LHCN-M2 (cell line): ENCODE measurements at places on chromosomes 3 and 15. TPM values are rescaled to one million over a fixed set of nuclear protein-coding genes. Genes with fewer than 3 reads are reported as not detected.

Gene GOLGA8H
- 0.40 and 0.77 TPM in 2 replicates for total RNA-seq

Gene EHD4
- total RNA-seq = 19.8 and 20.6 TPM in 2 replicates

Gene IL5RA
- not detected in 2 replicates for total RNA-seq

Gene SLC9C1
- total RNA-seq = not detected in 2 replicates

Gene MYLK
- 62.7 and 75.9 TPM in 2 replicates for total RNA-seq

Gene A4GNT
- total RNA-seq = not detected in 2 replicates

Gene GCSAM
- not detected in 2 replicates for total RNA-seq

Gene CCR1
- total RNA-seq = 0.19 and 0.46 TPM in 2 replicates

Gene ABI3BP
- 20.5 and 31.9 TPM in 2 replicates for total RNA-seq

Gene PPM1M
- 16.0 and 22.3 TPM in 2 replicates for total RNA-seq

Gene KLHL40
- 0.06 TPM in 1 of 2 replicates, not detected in the other for total RNA-seq

Gene UNC13C
- 0.06 and 0.11 TPM in 2 replicates for total RNA-seq

Gene ZMYND10
- 1.3 and 1.9 TPM in 2 replicates for total RNA-seq

Gene GMNC
- total RNA-seq = 0.75 TPM in 1 of 2 replicates, not detected in the other

Gene SLC51B
- total RNA-seq = 0.23 TPM in 1 of 2 replicates, not detected in the other

Gene HTR3E
- total RNA-seq = not detected in 2 replicates

Gene HYAL1
- total RNA-seq = 0.23 and 0.32 TPM in 2 replicates

Gene ZBTB11
- 19.1 and 19.2 TPM in 2 replicates for total RNA-seq
